ENCODE measurements at places on chromosomes 12 and 14. TPM values are rescaled to one million over a fixed set of nuclear protein-coding genes. Genes with fewer than 3 reads are reported as not detected.

DNA sequence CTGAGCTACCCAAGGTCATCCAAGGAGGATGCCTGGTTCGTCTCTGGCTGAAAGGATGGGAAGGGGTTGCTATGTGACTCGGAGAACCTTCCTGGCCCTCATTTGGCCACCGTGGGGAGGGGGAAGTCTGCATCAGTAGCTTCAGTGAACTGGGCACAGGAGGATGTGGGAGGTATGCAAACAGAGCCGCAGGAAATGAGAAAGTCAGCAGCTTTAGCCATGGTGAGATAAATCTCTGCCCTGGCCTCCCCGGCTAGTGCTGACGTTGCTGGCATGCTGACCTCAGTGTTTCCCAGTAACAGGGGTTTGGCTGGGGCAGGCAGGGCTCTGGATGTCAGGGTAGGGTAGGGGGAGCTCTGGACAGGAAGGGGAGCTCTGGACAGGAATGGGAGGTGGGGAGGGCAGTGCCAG, 2.3 kb upstream of the CEBPE start:
- H3K27me3 ChIP-seq, result no peaks in the 10 kb centered on the region
- no peak overlapping the region for H3K27ac ChIP-seq
- H3K4me3 ChIP-seq, result no peak overlapping the region
- H3K4me1 ChIP-seq, result peaks cover 41% of the 10 kb centered on the region

- no peak overlapping the region for H3K4me3 ChIP-seq
- H3K4me1 ChIP-seq, result no peaks in the 10 kb centered on the region
- H3K27ac ChIP-seq, result no peak overlapping the region
- H3K36me3 ChIP-seq, result no peaks in the 10 kb centered on the region
- H3K27me3 ChIP-seq, result no peaks in the 10 kb centered on the region
Measured at GRCh38 chr12:114238808-114239207, 167.1 kb downstream of the TBX5 start.

DNA sequence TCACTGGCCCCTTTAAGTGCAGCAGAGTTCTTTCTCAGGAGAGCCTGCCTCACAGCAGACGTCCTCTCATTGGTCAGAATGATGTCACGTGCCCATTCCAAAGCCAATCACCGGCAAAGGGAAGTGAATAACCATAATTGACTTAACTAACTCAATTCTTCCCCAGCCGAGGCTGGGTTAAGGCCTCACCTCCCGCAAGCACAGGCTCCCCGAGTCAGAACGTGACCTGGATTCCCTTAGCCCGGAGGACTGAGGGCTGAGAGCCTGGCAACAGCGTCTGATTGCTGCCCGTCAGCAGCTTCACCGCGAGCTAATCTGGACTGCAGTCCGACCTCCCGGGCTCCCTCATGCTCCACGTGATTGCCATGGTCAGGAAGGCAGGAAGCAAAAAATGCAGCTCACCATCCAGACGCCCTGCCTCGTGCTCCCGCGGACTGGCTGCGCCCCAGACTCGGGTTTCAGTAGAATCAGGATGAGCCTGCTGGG, 92.1 kb upstream of the FZD10 start:
- H3K27me3 ChIP-seq, result no peaks in the 10 kb centered on the region
- H3K36me3 ChIP-seq, result no peaks in the 10 kb centered on the region
- no peak overlapping the region for H3K4me3 ChIP-seq
- no peak for DNase-seq
- H3K27ac ChIP-seq, result no peak overlapping the region
- no peaks in the 10 kb centered on the region for H3K4me1 ChIP-seq

GRCh38 chr14:72863216-72864006, 30.5 kb downstream of the DPF3 start:
- H3K36me3 ChIP-seq, result no peaks in the 10 kb centered on the region
- no peak overlapping the region for H3K27ac ChIP-seq
- no peak overlapping the region for H3K4me3 ChIP-seq
- H3K27me3 ChIP-seq, result no peaks in the 10 kb centered on the region
- DNase-seq, result no peak

GRCh38 chr14:80930836-80931389, 10.6 kb downstream of the CEP128 start:
- H3K4me3 ChIP-seq, result peak overlapping the region; percentile 33
- peak overlapping the region; percentile 73 for H3K27ac ChIP-seq
- peaks cover 32% of the 10 kb centered on the region for H3K36me3 ChIP-seq
- peaks cover 23% of the 10 kb centered on the region for H3K4me1 ChIP-seq
- peak; percentile 79 for DNase-seq

- H3K27ac ChIP-seq, result no peak overlapping the region
- H3K27me3 ChIP-seq, result no peaks in the 10 kb centered on the region
- no peak overlapping the region for H3K4me3 ChIP-seq
- H3K36me3 ChIP-seq, result no peaks in the 10 kb centered on the region
- no peak for DNase-seq
- H3K4me1 ChIP-seq, result peaks cover 2% of the 10 kb centered on the region
Measured at GRCh38 chr12:94586589-94587259, 63.6 kb downstream of the TMCC3 start.

DNA sequence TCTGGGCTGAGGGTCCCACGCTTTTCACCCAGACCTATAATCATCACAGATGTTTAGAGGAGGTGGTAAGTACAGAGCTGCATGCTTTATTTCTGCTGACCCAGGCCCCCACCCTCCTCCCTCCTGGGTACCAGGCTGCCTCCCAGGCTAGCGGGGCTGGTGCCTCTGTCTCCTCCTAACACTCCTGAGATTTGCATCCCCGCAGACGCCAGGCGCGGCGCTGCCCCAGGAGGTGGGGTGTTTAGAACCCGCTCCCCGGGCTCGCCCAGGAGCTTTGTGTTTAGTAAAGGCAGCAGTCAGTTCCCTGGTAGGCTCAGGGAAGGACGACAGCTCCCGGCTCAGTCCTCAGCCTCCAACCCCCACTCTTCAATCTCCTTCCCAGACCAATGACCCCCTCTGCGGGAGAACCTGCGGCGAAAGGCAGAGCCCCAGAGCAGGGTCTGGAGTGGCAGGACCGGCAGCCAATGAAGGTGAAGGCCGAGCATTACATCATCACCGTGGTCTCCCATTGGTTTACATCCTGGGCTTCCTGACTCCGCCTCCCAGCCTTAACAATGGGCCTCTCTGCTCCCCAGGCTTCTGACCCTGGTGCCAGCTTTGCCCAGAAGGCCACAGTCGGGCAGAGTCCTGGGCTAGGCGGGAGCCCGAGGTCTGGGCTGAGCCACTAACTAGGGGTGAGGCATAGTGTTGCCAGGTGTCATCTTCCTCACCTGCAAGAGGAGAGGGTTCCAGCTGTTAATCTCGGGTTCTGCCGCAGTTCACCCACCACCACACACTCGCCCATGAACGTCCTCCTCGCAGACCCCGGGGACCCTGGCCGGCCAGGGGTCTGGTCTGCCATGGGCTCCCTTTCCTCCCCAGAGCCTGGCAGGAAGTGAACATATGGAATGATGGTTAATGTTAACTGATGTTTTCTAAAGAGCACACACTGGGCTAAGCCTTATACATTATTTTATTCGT, 57.5 kb downstream of the CALM1 start:
- no peak for DNase-seq
- H3K4me3 ChIP-seq, result no peak overlapping the region
- H3K36me3 ChIP-seq, result no peaks in the 10 kb centered on the region
- H3K27me3 ChIP-seq, result no peaks in the 10 kb centered on the region
- no peak overlapping the region for H3K27ac ChIP-seq

GRCh38 chr12:59472273-59472672, 123.6 kb upstream of the SLC16A7 start:
- H3K4me1 ChIP-seq, result no peaks in the 10 kb centered on the region
- H3K36me3 ChIP-seq, result no peaks in the 10 kb centered on the region
- H3K27ac ChIP-seq, result no peak overlapping the region
- no peak overlapping the region for H3K4me3 ChIP-seq
- peaks cover 6% of the 10 kb centered on the region for H3K27me3 ChIP-seq

GRCh38 chr12:115209230-115209629, 525.3 kb upstream of the TBX3 start:
- no peaks in the 10 kb centered on the region for H3K4me1 ChIP-seq
- no peaks in the 10 kb centered on the region for H3K36me3 ChIP-seq
- H3K4me3 ChIP-seq, result no peak overlapping the region
- H3K27ac ChIP-seq, result no peak overlapping the region
- no peak for DNase-seq

DNA sequence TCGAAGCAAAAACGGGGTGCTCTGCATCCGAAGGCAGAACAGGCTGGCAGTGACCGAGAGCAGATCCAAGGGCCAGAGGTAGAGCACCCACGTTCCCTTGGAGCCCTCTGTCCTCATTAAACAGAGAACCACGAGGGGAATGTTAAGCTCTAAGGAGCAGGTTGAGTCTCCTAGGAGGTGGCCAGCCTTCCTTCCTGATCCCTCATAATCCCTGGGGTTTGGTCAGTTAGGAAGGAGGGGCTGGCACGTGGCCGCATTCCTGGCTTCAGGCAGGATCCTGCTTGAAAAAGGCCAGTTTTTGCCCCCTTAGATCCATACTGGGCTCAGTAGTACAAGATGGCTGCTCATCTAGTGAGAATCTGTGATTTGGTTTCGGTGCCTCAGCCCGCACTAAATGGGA, 57.2 kb downstream of the SLC24A4 start:
- no peak overlapping the region for H3K4me3 ChIP-seq
- H3K27ac ChIP-seq, result no peak overlapping the region
- no peaks in the 10 kb centered on the region for H3K36me3 ChIP-seq
- H3K27me3 ChIP-seq, result no peaks in the 10 kb centered on the region
- H3K4me1 ChIP-seq, result no peaks in the 10 kb centered on the region

DNA sequence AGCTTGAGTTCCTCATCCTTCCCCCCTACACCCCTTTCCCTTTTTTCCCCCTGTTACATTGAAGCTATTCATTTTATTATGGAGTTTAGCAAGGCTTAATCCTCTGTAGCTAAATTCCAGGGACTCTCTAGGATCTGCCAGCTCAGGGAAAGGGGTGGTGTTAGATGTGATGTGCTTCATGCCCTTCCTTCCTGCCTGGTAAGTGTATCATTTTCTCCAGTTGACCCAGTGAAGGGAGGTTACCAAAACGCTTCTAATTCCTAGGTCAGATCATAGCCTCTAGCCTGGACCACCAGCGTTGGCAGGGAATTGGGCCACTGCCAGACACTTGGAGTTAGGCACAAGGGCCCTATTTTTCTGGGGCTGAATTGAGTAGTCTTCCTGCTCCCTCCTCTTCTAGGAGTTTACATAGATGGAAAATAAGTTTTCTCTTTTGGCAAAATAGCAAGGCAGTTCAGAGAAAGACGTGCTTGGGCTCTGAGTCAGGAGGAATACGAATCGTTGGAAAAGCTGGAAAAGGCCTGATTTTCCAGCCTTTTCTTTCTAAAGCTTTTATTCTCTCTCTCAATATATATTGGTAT, 88.3 kb downstream of the NPAS3 start:
- H3K27ac ChIP-seq, result no peak overlapping the region
- H3K27me3 ChIP-seq, result peaks cover 6% of the 10 kb centered on the region
- H3K4me1 ChIP-seq, result no peaks in the 10 kb centered on the region
- no peak for DNase-seq

- peaks cover 21% of the 10 kb centered on the region for H3K4me1 ChIP-seq
- H3K4me3 ChIP-seq, result no peak overlapping the region
- H3K36me3 ChIP-seq, result peaks cover 15% of the 10 kb centered on the region
- no peaks in the 10 kb centered on the region for H3K27me3 ChIP-seq
- no peak overlapping the region for H3K27ac ChIP-seq
Measured at GRCh38 chr12:107086314-107086713, 7.0 kb downstream of the CRY1 start.

The HOXC13 gene
- not detected for total RNA-seq

The CLEC12A gene
- total RNA-seq, result not detected

The ETFRF1 gene
- 11.4 TPM for total RNA-seq

The CLEC6A gene
- not detected for total RNA-seq

The UNC79 gene
- total RNA-seq, result 0.02 TPM

The TAS2R8 gene
- total RNA-seq, result not detected

The WIF1 gene
- total RNA-seq, result 0.20 TPM

The CDCA3 gene
- 108 TPM for total RNA-seq

The IKBIP gene
- 16.8 TPM for total RNA-seq

Measured in activated naive CD4-positive, alpha-beta T cell treated with anti-CD3 and anti-CD28 coated beads for 36 hours (primary cell).